ENCODE measurements at places on chromosomes 7 and 10.

- no peak for DNase-seq
Measured at GRCh38 chr7:8434290-8435002, 1.0 kb downstream of the NXPH1 start.

DNA sequence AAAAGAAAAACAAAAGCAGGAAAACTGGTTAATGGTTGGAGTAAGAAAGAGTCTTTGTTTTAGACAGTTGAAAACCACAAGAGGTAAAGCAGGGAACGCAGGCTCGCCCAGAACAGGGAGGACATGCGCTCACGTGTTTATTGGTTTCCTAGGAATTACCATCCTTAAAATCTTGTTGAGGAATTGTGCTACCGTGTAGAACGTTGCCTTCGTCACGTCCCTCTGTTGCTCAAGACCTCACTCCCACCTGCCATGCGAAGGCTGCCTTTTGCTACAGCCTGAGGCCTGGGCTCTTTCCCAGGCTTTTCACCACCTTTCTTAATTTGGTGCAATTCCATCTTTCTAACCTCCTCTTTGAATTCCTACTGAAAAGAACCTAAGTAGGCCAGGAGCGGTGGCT, 61.6 kb upstream of the CAMK1D start:
- no peak for DNase-seq

GRCh38 chr7:154899862-154900261, 103.1 kb downstream of the PAXIP1 start:
- no peak for DNase-seq

GRCh38 chr7:86928308-86928707, 131.1 kb downstream of the ELAPOR2 start:
- DNase-seq = no peak

- DNase-seq = no peak
Measured at GRCh38 chr10:132811891-132812481, 26.0 kb upstream of the NKX6-2 start.

GRCh38 chr7:116572036-116572435, 47.2 kb downstream of the CAV1 start:
- no peak for DNase-seq

- DNase-seq = no peak
Measured at GRCh38 chr10:3825862-3826351, 40.9 kb upstream of the KLF6 start.

Data from kidney capillary endothelial cell (primary cell).